Left lobe of liver (tissue), 2 donors: ENCODE measurements at places on chromosomes 13 and 19. TPM values are rescaled to one million over a fixed set of nuclear protein-coding genes. Genes with fewer than 3 reads are reported as not detected.

Gene GADD45B
- 52.1 TPM for total RNA-seq

Gene STARD13
- 14.1 TPM for total RNA-seq

Gene CEACAM16
- not detected for total RNA-seq

Gene DZIP1
- total RNA-seq: 1.2 TPM

GRCh38 chr13:45737571-45738017, 35.5 kb downstream of the CBY2 start:
- no peak for DNase-seq

DNA sequence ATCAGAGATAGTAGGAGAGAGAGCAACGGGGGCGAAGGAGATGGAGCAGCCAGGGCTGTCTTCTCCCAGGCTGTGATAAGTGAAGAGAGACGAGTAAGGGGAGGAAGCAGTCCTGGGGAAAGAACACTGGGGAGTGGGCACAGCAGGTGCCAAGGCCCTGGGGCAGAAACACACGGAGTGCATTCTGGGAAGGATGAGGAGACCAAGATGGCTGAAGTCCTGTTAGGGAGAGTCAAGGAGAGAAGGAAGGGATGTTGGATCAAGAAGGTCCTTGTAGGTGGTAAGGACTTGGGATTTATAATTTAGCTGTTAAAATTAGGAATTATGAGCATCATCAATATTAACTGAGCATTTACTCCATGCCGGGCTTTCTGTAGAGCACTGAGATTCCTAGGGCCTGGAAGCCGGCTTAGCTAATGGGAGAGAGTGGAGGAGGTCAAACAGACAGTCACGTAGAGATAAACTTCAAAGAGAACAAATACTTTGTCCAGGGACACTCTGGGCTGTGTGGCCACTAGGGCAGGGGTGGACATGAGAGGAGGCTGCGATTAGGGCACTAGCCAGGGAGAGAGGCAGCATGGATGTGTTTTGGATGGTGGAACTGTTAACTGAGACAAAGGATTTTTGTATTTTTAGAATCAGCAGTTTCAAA, 134.2 kb upstream of the PEG3 start:
- no peak for DNase-seq

- no peak for DNase-seq
Measured at GRCh38 chr13:106917024-106917571, 349.2 kb upstream of the ARGLU1 start.

- DNase-seq: no peak
Measured at GRCh38 chr19:5472286-5472685, 17.1 kb downstream of the ZNRF4 start.

DNA sequence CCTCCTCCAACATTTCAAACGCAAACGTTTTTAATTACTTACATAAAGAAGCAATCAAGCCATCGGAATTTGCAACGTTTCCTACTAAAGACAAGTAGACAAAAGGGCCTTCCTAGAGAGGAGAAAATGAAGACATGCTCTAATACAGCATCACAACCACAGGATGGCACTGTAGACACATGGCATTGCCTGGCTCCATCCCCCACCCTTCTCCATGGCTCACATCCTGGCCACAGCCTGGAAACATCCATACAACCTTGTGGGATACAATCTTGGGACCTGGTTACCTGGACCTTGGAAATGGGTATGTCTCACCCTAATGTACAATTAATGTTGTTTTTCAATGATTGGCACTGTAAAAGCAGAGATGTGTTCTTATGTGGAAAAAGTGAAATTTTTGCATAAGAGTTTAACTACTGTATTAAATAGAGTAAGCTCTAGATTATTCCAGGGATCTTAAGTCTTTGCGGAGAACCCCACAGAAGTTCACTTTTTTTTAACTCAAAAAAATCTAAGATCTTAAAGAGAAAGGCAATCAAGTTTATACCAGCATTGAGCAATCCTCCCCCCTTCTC, 21.5 kb downstream of the EBPL start:
- DNase-seq: peak; percentile 56

- DNase-seq: no peak
Measured at GRCh38 chr13:28607187-28607955, 51.6 kb upstream of the POMP start.

GRCh38 chr13:83995930-83996329, 113.7 kb upstream of the SLITRK1 start:
- no peak for DNase-seq
